ENCODE measurements at places on chromosomes 12 and 14.

DNA sequence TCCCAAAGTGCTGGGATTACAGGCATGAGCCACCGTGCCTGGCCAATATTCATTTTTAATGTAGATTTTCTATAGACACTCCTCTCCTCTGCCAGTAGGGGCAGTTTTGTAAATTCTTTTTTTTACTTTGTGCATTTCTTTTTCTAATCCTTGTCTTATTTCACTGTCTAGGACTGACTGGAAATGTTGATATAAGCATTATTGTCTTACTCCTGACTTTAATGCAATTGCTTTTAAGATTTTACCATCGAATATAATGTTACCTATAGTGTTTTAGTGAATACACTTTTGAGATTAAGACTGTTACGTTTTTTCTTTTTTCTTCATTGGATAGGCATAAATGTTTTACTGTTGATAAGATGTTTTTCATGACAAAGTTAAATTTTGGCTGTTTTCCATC is 35.4 kb upstream of the EMP1 start:
- no peak for DNase-seq

DNA sequence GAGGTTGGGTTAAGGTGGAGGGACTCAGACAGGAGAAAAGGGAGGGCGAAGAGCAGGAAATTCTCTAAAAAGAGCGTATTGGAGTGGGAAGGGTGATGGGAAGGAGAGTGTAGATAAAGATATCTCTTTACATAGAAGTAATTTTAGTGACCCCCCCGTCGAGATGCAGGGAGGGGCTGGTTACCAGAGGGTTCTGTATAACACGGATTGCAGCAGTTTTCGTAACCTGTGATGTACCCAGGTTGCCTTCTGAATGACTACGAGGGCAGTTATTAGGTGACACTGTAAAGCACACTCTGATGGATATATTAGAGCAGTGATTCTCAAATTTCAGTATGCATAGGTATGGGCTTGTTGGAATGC is 443 bp downstream of the DNAL1 start:
- DNase-seq, result no peak

DNA sequence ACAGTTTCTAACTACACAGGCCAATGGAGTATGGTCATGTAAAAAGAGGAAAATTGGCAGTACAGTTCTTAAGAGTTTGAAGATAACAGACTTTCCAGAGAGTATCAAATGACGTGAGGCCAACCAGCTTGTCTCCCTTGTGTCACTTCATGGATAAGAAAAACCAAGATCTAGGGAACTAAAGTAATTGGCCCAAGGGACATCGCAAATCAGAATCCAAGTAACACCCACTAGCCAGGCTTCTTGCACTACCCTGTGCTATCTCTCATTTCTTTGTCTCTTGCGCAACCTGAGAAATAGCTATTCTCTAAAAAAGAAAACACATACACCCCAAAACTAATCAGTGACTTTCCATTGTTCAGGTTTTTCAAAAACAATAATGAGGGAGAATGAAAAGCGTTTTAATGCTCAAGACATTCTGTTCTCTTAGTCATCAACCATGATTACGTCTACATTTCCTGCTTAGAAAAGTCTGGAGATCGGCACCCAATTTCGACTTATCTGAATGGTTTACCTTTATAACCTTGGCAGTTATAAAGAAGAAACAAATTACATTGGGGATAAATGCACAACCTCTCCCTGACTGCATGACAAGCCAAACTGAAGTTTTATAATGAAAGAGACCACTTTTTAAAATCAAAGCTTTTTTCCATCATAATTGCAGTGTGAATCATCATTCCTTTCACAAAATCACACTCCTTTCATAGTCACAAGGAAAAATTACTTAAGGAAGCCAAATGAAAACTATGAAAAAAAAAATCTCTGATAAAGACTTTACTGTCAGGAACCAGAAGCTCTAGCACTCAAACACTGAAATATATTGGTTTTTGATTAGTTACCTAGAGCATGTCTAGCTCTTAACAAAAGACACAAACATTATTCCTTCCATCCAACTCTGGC is 42.1 kb downstream of the TMTC1 start:
- DNase-seq, result no peak

- no peak for DNase-seq
Measured at GRCh38 chr14:33655421-33655820, 295.5 kb downstream of the EGLN3 start.

- no peak for DNase-seq
Measured at GRCh38 chr12:67099858-67100257, 169.3 kb upstream of the CAND1 start.

DNA sequence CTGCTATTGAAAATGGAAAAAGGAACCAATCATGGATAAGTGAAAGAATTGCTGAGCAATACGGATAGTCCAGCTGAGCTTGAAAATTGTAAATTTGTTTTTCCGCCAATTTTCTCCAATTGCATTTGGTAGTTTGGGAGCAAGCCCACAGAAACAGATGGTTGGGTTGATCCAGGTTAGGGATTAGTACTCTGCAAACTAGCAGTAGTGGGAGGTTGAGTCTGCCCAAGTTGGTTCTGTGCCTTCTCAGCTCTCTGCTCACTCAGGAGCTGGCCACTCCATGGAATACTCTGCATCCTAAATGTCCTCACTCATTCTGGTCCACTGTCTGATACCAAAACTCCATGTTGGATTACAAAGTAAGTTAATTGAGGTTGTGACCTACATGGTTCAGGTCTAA is 361.1 kb upstream of the ATP2B1 start:
- DNase-seq, result no peak

- DNase-seq, result no peak
Measured at GRCh38 chr14:77086951-77087350, 11.1 kb upstream of the CIPC start.

- DNase-seq, result no peak
Measured at GRCh38 chr14:91029456-91030217, 30.8 kb downstream of the RPS6KA5 start.

DNA sequence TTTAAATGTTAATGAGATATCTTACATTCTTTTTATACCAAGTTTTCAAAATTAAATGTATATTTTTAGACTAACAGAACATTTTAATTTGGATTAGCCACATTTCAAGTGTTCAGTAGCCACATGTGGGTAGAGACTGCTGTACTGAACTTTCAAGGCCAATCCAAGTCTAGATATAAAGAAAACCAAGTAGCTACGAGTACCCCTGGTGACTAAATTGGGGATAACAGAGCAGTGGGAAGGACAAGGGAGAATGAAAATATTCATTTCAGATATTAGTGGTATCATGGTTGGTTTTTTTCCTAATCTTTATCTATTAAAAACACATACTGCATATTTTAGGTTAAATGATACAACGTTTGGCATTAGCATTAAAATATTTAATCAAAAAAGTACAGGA is 69.4 kb upstream of the RHOJ start:
- no peak for DNase-seq

DNA sequence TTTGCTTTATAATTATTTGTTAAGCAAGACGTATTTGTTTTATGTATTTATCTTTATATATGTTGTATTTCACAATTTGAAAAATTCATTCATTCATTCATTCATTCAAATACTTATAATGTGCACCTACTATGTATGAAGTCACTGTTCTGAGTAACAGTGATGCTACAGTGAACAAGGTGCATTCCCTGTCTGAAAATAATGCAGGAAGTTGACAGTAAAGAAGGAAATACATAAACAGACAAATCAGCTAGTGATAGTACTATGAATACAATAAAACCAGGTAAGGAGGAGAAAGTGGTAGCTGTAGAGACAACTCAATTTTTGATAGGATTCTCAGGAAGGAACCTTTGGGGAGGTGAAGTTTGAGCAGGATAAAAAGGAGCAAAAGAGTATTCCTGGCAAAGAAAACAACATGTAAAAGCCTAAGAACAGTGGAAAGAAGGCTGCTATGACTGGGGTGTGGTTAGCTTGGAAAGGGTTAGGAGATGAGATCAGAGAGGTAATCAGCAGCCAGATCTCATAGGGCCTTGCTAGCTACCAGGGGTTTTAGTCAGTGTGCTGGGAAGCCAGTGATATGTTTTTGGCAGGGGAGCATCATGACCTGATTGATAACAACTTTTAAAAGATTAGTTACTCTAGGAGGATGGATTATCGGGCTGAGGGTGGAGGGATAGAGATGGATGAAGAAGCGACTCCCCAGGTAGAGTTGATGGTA is 17.4 kb downstream of the BICDL1 start:
- DNase-seq, result no peak

DNA sequence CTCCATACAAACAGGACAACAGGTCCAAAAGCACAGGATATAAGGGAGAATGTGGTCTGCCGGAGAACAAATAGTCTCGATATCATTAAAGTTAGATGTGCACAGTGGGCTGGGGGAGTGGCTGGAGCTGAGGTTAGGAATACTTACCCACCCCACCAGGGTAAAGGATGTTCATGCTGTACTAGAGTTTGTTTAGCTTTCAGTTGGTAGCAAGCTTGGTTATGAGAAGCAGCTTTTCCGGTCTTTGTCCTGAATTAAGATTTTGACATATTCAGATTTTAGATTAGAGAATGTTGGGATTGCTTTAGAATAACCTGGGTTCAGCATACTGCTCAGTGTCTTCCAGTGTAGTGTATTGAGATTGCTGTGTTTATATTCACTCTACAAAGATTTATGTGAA is 16.7 kb downstream of the RASSF8 start:
- no peak for DNase-seq

GRCh38 chr12:43008953-43009845 is 419.7 kb upstream of the PRICKLE1 start:
- no peak for DNase-seq

DNA sequence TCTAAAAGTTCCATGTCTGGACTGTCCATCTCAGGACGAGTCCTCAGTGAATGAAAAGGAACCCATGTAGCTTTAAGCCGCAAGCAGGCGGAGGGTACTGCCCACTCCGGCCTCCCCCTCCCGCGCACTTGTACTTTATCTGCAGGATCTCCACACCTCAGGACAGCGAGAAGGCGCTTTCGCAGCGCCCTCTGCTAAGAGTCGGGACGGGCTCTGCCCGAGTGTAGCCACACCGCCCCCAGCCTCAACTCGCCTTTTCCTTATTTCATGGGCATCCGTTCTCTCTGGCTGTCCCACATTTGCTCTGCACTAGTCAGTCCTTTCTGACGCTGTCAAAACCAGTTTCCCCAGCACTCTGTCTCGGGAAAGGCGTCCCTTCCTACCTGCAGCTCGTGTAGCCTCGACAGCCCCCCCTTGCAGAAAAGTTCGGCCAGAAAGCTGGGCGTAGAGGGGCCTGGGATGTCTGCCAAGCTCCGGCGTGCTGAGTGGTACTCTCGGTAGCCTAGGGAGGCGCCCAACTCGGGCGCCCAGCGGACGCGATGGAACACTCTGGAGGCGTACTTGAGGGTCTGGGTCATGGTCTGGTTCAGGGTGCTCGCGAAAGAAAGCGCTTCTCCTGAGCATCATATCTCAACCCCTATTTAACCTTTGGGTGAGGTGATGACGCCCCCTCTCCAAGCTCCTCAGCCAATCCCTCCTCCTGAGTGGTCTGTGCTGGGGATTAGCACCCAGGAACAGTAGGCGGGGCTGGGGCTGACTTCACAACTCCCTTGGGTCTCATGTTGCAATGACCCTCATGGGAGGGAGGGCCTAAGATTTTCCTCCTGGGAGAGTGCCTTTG is at the start of gene CYP27B1:
CYP27B1 (minus strand) TSS at position 615 of the 841 bp plus-strand sequence; CDS start at position 578, 37 bp downstream.
- DNase-seq, result no peak

DNA sequence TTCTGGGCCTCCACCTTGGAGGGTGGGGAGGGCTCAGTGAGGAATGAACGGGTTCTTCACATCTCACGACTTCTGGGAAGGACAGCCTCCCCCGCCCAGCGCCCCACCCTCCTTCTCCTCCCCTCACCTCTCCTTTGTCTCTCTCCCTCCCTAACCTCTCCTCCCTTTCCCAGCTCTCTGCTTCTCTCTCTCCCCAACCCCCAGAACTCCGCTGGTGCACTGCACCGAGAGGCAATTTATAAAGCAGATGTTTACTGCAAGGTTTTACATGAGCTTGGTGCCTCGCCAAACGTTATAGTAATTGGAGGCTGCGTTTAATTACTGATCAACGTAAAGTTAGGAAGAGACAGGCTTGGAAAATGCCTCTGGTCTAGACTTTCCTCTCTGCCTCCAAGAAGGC is 42.9 kb upstream of the FAM222A start:
- no peak for DNase-seq

DNA sequence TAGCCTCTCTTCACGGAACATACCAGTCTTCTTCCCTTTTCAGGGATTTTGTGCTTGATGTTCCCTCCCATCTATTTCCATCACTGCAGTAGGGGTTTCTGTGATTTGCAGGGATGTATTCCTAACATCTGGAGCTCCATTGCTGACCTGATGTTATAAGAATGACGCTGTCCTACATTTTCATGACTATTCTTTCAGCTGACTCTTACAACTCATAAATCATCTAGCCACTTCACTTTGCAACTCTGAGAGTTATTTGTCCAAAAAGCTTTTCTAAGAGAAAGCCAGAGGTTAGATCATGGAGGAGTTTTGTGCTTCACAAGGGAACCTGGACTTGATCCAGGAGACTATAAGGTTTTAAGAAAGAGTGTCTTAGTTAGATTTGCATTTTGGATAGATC is 116.6 kb upstream of the FAR2 start:
- no peak for DNase-seq

- no peak for DNase-seq
Measured at GRCh38 chr12:4431866-4432265, 13.7 kb downstream of the FGF6 start.

GRCh38 chr12:43115441-43116160 is 436.4 kb downstream of the ADAMTS20 start:
- DNase-seq, result no peak

DNA sequence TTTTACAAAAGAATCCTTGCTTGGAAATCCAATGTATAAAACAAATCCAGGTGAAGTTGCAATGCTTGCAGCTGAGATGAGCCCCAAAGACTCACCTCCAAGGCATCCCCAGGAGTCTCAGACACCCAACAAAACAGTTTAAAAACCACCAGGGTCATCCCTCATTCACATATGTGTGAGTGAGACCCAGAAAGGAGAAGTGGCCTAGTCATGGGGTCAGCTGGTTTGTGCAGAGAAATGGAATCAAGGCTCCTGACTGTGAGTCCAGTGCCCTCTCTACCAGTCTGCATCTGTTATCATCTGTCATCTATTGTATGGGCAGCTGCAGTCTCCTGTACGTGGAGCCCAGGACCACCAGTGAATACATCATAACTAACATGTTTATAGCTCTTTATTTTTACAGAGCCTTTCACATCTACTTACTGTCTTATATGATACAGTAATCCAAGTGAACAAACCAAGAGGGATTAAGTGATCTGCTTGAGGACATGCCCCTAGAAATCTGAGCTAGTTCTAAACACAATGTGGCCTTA is 27.1 kb downstream of the PLEKHG7 start:
- DNase-seq, result no peak

GRCh38 chr14:68621400-68622365 is 171.2 kb downstream of the ZFP36L1 start:
- peak; percentile 31 for DNase-seq

GRCh38 chr14:44352201-44352600 is 154.9 kb downstream of the FSCB start:
- no peak for DNase-seq

- DNase-seq, result no peak
Measured at GRCh38 chr12:58965568-58965967, 45.3 kb upstream of the LRIG3 start.

DNA sequence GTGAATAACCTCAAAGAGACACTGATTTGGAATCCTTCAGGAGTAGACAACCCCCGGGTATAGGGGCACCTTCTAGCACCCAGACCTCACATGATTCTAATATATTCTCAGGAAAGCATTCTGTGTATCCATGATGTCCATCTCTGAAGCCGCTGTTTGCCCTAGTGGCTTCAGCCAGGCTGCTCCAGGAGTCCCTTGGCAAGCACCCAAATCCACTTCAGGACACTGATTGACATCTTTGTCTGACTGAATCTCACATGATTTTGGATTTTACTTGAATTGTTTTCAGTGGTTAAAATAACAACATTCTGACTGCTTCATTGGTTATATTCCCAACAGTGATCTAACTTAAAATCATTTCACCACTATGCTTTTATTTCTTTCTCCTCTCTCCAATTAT is 390.5 kb upstream of the CLEC14A start:
- no peak for DNase-seq
